ENCODE measurements at places on chromosomes 13 and 19.

GRCh38 chr13:41232578-41233480 is 30.5 kb downstream of the MTRF1 start:
- no peak for DNase-seq

DNA sequence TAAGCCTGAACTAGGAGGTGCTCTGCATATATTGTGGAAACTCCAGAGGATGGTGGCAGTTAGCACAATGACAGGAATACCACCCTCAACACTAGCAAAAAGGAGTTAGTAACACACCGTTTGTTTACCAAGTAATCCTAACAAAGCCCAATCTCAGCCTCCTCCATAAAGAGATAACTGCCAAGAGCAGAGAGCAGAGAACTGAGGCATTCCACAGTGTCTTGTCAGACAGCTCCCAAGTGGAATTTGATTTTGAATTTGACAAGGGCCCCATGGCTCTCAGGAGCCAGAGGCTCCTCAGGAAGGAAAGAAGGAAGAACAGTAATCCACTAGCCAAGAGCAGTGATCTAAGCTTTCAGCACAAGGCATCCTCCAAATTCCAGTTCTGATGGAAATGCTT is 298.6 kb downstream of the DCLK1 start:
- DNase-seq, result no peak

GRCh38 chr13:50893211-50893852 is 16.3 kb upstream of the RNASEH2B start:
- no peak for DNase-seq

DNA sequence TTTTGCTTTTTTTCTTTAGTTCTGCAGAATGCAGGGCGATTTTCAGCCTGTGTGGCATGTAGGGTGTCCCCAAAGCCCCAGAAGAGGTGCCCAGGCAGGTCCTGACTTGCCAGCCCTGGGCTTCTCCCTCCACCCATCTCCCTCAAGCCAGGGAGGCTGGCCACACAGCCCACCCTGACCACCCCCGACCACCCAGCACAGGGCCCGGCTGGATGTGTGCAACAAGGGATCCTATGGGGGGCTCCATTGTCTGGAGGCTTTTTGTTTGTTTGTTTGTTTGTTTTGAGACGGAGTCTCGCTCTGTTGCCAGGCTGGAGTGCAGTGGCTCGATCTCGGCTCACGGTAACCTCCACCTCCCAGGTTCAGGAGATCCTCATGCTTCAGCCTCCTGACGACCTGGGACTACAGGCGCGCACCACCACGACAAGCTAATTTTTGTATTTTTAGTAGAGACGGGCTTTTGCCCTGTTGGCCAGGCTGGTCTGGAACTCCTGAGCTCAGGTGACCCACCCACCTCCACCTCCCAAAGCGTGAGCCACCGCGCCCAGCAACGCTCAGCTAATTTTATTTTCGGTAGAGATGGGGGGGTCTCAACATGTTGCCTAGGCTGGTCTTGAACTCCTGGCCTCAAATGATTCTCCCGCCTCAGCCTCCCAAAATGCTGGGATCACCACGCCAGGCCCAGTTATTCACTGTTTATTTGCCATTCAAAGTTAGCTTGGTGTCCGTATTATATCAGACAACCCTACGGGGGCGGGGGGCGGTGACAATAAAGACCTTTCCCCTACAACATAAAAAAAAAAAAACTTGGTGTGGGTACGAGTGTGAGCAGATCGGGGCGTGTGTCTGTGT is 7.8 kb upstream of the MKNK2 start:
- no peak for DNase-seq

DNA sequence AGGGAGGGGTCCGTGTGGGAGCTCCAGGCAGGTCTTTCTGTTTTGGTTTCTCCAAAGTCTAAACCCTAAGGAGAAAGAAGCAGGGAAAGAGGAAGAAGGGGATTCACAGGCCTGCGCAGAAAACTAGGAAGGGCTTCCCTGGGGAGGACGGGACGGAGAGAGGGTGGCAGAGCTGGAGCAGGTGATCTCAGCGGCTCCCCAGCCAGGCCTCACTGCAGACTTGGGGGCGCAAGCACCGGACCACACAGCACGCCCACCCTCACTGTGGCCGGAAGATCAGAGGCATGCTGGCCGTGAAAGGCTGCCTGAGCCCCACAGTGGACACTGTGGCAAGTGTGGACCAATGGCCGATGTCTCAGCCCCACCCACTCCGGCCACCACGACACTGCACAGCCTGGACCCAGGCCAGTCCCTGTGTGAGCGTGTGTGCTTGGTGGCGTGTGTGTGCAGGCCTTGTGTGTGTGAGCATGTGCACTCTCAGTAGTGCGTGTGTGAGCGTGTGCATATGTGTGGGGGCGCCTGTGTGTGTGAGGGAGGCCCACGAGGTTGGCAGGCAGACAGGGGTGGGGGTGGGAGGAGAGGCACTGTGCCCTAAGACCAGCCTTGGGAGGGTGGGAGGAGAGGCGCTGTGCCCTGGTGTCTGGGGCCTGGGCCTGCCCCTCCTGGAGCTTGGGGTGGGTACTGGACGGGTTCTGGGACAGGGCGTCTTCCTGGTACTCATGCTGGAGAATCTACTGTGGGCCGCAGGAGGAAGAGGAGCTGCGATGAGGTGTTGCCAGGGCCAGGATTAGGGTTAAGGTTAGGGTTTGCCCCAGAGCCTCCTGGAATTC is 15.4 kb upstream of the TMEM255B start:
- DNase-seq, result no peak

- DNase-seq, result no peak
These were observed 201.9 kb upstream of the SOX1 start for GRCh38 chr13:111865046-111865445.

- no peak for DNase-seq
These were observed 14.7 kb downstream of the ELL start for GRCh38 chr19:18507021-18507726.

DNA sequence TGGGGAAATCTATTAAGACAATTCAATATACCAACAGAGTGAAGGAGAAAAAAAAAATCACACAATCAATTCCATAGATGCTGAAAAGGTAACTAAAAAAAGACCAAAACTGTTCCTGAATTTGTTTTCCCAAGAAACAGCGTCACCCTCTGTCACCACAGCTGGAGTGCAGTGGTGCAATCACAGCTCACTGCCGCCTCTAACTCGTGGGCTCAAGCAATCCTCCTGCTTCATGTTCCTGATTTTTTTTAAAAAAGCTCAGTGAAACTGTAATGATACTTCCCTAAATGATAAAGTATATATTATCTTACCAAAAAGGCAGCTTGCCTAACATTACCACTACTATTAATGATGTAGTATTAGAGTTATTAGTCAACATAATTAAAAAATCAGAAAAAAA is 19.6 kb upstream of the ZFP14 start:
- DNase-seq, result no peak

GRCh38 chr19:16419669-16420335 is 52.0 kb downstream of the EPS15L1 start:
- no peak for DNase-seq

DNA sequence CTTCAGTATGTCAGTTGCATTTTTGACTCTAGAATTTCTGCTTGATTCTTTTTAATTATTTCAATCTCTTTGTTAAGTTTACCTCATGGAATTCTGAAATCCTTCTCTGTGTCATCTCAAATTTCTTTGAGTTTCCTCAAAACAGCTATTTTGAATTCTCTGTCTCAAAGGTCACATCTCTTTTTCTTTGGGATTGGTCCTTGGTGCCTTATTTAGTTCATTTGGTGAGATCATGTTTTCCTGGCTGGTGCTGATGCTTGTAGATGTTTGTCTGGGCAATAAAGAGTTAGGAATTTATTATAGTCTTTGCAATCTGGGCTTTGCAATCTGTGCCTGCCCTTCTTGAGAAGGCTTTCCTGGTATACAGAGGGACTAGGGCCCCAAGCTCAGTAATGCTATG is 18.5 kb upstream of the KBTBD7 start:
- DNase-seq, result no peak

- DNase-seq, result no peak
These were observed 33.6 kb downstream of the GJA3 start for GRCh38 chr13:20127262-20127561.

DNA sequence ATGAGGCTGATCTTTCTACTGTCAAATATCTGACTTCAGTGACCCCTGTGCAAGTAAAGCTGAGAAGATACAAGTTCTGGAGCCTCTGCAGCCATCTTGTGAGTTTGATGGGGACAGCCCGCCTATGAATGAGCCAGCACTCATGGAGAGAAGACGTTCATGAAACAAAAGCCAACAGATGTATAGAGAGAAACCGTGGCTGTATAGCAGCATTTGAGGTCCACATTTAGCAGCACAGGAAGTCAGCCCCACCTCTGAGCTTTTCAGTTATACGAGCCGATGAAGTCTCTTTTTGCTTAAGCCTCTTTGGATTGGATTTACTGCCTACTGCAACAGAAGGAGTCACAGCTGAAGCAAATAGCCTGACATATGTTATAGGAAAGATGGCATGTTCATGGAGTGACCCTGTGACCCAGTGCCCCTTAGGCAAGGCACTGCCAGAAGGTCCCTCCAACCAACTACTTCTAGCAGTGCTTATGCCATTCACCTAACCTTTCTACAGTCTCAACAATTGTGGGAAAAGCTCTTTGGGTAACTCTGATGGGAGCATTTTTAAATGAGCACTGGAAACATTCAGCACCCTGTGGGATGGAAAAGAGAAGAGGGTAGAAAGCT is 3.5 kb upstream of the DLEU7 start:
- DNase-seq, result no peak

DNA sequence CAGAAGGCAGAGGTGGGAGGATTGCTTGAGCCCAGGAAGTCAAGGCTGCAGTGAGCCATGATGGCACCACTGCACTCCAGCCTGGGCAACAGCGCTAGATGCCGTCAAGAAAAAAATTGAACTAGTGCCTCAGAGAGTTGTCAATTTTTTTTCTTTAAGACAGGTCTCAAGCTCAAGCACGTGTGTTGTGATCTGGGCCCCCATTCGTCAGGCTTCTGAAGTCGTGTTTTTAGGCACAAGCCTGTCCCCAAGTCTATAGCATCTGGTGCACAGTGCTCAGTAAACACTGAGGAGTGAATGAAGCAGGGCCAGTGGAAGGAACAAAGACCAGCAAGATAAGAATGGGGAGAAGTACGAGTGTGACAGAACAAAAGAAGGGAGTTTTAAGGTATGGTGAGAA is 23.7 kb upstream of the LAMP1 start:
- DNase-seq, result no peak

- no peak for DNase-seq
These were observed 64.8 kb downstream of the UNC13A start for GRCh38 chr19:17623224-17623935.

DNA sequence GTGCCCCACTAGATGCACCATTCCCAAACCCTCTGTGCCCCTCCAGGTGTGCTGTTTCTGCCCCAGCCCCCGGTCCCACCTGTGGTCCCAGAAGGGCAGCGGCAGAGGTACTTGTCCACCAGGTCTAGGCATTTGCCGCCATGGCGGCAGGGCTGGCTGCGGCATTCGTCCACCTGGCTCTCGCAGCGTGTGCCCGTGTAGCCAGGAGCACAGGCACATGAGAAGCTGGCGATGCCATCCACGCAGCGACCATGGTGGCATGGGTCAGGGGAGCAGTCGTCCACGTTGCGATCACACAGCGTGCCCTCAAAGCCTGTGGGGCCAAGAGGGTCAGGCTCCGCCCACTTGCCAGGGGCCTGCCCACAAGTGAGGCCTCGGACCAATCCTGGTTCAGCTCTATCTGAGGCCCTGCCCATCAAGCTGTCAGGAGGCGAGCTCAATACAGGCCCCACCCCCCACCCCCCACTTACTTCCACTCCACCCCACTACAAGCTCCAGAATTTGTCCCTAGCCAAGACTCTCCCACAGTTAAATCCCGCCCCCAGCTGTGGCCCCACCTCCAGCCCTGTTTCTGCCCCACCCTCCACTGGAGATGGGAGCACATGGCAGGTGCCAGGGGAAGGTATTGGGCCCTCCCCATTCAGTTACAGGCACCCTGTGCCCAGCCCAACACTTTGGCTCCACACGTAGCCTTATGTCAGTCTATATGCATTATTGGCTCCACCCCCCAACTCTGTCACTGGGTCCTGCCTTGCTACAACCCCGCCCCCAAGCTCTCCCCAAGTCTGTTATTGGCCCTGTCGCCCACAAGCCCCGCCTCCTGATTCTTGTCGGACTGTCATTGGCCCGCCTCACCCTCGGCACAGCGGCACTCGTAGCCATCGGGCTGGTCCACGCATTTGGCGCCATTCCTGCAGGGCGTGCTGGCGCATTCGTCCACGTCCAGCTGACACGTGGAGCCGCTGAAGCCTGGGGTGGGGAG is 13.5 kb downstream of the NOTCH3 start:
- no peak for DNase-seq

DNA sequence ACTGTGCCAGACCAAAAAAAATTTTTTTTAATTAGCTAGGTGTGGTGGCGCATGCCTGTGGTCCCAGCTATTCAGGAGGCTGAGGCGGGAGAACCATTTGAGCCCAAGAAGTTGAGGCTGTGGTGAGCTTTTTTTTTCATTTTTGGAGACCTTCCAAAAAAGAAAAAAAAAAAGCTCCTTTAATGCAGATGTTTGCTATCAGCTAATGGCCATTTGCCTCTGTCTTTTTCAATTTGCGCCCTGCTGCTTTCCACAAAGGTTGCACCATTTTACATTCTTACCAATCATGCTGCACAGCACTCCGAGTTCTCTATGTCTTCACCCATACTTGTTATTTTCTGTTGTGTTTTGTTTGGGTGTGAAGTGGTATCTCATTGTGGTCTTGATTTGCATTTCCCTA is 15.6 kb upstream of the SMARCA4 start:
- no peak for DNase-seq

GRCh38 chr13:21966014-21966413 is 295.1 kb downstream of the FGF9 start:
- no peak for DNase-seq

- DNase-seq, result no peak
These were observed 5.3 kb upstream of the PSG7 start for GRCh38 chr19:42942187-42942789.

DNA sequence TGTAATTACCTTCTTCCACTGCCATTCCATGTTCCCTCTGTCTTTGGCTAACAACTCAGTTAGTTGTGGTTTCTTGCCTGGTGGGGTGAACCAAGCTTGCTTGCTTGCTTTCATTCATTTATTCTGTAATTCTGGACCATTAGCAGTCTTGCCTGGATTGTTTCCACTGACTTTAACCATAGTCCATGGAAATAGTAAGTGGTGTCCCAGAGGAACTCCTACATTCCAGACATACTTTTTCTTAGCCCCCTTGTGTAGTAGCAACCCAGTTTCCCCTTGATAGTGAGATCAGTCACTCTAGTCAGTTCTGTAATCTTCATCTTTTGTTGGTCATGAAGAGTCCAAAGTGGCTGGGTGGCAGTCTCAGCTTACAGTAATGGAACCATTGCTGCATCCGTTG is 23.2 kb downstream of the PDS5B start:
- DNase-seq, result no peak

DNA sequence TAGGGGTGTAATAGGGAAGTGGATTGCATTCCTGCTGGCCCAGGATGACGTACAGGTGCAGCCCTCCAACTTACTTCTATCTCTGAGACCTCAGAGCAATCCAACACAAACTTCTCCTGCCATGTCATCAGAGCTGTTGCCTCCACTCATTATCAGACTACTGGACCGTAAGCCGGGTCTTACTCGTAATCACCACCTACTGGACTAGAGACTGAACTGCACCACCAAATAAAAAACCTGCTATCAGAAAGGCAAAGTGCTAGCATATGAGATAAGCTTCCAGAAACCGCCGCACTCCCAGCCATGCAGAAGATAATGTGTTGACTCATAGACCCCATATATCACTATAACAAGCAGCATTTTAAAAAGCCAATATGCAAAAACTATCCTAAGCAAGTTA is 102.0 kb downstream of the SLITRK1 start:
- DNase-seq, result no peak

GRCh38 chr19:51594774-51595109 is 23.7 kb downstream of the ZNF175 start:
- DNase-seq, result no peak

All from stimulated activated CD8-positive, alpha-beta memory T cell treated with anti-CD3 and anti-CD28 coated beads, Interleukin-15, amount 100 ng/mL, for 48 hours (primary cell).